ENCODE measurements at places on chromosomes 11 and 22. TPM values are rescaled to one million over a fixed set of nuclear protein-coding genes. Genes with fewer than 3 reads are reported as not detected.

DNA sequence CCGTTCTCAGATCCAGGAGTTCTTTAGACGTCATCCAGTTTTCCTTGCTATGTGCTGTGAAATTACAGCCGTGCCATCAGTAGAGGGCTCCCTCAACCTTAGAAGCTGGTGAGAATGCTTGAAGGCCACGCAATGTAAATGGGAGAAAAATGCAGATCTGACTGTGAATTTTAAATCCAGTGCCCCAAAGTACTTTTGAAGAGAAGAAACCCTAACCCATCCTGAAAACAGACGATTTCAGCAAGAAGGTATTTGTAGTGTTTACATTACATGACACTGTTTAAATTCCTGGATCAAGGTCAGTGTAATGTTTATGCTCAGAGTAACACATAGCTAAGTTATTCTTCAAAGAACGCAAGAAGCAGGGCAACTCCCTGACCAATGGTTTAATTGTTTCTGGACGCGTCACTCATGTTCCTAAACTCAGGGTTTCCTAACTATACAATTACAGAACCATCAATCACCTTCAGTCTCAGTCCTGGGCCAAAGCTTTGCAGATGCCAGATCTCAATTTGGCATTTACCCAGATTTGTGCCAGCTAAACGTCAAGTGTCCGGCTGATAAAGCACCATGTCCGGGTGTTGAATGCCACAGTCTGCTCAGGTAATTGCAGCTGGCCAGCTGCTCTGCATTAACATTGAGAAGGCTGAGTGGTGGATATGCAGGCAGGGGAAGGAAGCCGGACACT, 38.2 kb downstream of the ADAMTS8 start:
- DNase-seq = peak; percentile 48

The PHLDA2 gene
- total RNA-seq = 9.5 TPM

The OR8D4 gene
- total RNA-seq = 0.33 TPM

DNA sequence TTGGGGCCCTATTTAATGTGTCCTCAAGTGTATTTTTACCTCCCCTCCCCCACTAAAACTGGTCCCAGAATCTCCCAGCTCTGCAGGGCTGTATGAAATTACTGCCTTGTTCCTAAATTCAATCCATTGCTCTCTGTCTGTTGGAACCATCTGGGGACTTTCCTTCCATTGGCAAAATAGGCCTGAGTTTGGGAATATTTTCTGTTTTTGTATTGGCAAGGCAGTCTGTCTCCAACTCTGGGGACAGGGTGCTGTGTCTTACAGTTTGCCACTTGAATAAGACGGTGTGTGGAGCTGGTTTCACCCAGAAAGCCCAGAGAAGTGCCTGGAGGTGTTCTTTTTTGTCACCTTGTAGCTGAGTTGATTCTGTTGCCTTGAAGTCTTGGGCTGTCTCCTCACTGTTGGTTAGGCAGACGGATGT, 1.3 kb downstream of the PACS1 start:
- peak; percentile 19 for DNase-seq

DNA sequence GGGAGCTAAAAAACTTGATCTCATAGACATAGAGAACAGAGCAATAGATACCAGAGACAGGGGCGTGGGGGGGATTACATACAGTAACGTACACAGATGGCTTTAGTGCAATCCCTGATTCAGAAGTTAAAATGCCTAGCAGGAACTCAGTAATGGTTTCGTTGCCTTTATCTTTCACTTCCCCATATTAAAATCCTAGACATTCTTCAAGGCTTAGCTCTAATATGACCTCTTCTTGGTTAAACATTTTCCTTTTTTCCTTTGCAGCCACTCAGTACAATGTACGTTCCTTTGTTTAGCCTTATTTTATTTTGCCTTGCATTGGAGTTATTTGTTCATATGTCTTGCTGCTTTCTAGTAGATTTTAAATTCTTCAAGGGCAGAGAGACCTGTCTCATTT, 104.9 kb downstream of the C11orf87 start:
- no peak for DNase-seq
